ENCODE measurements at places on chromosomes 5 and 9.

DNA sequence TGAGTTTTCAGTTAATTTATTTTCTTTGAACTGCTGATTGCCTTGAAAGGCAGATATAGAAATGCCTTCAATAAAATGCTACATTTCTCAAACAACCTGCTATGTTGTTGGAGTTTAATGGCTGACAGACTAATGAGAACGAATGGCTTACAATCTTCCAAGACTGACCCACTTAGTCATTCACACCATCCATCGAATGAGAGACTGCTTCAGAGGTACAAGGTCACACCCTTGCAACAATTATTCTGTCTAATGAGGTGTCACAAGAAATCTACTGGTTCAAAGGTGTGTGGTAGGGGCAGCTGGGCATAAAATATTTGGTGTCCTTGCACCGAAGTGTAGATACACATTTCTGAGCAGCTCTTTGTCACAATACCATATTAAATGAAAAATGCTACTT is 18.3 kb downstream of the PTPRD start:
- no peak for DNase-seq

DNA sequence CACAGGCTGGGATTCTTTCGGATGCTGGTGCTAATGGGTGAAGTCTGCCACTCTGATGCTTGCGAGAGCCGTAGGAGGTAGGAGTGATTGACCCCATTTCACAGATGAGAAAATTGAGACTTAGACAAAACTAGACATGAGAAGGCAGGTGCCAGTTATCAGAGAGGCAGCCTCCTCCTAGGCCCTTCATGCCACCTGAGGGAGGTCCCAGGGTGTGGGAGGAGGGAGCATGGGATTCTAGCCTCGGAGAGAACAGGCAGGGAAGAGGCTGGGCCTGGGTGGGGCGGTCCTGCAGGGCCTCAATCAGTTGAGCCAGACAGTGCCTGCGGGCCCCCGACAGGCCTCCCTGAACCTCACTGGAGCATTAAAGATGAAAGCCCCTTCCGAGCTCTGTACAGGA is 112.4 kb downstream of the COL23A1 start:
- DNase-seq, result no peak

DNA sequence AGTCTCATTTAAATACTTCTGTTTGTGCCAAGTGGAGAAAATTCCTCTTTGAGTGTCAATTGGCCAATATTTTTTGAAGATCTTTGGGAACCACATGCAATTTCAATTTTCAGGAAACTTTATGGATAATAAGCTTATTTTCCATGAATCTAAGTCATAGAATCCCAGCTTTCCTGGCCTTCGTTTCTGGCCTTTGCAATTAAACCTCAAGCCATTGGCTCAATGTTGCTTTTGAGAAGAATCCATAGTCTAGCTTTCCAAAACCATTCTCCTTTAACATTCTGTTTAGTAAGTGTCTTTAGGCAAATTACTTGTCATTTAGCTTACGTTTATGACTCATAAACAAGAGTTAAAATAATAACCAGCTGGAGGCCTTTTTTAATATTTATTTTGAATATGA is 145.0 kb upstream of the FTMT start:
- DNase-seq, result no peak

- DNase-seq, result no peak
Observed at GRCh38 chr5:43947935-43948334, 345.0 kb downstream of the NNT start.

DNA sequence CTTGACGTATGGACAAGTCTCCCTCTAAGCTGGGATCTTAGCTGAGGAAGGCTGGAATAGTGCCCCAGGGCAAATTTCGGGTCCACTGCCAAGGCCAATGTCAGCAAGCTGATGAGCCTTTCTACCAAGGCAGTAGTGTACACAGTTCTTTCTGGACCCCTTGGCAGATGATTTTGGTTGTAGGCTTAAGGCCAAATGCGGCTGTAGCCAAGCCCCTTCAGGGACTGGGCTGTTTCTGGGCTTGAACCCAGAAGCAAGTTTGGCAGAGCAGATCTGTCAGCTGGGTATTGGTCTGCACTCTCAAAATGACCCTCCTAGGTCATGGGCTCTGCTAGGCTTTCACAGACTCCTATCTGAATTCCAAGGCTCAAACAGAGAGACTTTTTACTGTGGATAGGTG is 121.6 kb downstream of the ADAMTSL1 start:
- DNase-seq, result peak; percentile 25

DNA sequence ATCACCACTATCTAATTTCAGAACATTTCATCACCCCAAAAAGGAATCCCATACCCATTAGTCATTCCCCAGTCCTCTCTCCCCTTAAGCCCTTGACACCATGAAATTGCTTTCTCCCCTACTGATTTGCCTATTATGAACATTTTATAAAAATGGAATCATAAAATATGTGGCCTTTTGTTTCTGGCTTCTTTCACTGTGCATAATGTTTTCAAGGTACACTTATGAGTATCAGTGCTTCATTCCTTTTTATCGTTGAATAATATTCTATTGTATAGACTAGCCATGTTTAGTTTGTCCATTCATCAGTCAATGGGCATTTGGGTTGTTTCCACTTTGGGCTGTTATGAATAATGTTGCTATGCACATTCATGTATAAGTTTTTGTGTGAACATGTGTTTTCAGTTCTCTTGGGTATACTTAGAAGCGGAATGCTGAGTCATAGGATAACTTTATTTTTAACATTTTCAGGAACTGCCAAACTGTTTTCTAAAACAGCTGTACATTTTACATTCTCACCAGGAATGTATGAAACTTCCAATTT is 40.4 kb upstream of the FGF1 start:
- peak; percentile 91 for DNase-seq

- no peak for DNase-seq
Observed at GRCh38 chr5:35342664-35343063, 112.4 kb upstream of the PRLR start.

DNA sequence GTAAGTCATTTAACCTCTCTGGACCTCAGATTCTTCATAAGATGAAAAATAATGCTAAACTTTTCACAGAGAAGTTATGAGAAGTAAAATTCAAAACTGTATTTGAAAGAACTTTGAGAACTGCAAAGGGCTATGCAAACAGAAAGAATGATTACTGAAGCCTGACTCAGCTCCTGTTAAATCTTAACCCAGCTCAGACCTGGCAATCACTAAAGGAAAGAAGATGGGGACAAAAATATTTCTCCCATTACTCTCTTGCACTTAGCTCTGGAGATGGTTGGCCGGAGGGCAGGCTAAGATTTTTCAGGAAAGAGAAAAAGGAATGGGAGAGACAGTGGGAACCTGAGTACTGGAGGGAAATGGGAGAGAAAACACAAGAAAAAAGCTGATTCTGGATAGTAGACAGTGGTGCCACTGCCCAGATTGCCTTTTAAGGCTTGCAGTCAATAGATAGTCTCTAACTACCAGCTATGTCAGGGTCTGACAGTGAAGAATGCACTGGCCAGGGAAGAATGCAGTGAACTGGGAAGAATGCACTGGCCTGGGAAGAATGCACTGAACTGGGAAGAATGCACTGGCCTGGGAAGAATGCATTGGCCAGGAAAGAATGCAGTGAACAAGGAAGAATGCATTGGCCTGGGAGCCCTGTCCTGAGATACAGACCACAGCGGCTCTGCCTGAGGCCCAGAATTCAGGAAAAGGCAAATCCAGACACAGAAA is 25.2 kb upstream of the CEMIP2 start:
- DNase-seq, result peak; percentile 85

GRCh38 chr5:107805824-107806223 is 135.1 kb upstream of the EFNA5 start:
- DNase-seq, result no peak
